ENCODE measurements at places on chromosomes 7 and 10.

- DNase-seq: no peak
These were observed 70.3 kb downstream of the PON1 start for GRCh38 chr7:95253986-95254385.

- no peak for DNase-seq
These were observed 42.7 kb upstream of the CHST3 start for GRCh38 chr10:71921324-71922027.

DNA sequence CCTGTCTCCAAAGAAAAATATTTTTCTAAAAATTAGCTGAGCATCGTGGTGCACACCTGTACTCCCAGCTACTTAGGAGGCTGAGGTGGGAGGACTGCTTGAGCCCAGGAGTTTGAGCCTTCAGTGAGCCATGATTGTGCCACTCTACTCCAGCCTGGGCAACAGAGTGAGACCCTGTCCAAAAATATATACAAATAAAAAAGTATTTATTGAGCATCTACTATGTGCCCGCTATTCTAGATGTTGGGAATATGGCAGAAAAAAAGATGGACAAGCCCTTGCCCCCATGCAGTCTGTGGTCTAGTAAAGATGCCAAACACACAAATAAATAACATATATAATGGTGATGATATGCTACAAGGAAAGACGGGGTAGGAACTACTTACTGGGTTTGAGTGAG, 4.3 kb upstream of the STX1A start:
- DNase-seq: no peak

- DNase-seq: peak; percentile 28
These were observed 755 bp downstream of the FAM171A1 start for GRCh38 chr10:15370212-15370855.

DNA sequence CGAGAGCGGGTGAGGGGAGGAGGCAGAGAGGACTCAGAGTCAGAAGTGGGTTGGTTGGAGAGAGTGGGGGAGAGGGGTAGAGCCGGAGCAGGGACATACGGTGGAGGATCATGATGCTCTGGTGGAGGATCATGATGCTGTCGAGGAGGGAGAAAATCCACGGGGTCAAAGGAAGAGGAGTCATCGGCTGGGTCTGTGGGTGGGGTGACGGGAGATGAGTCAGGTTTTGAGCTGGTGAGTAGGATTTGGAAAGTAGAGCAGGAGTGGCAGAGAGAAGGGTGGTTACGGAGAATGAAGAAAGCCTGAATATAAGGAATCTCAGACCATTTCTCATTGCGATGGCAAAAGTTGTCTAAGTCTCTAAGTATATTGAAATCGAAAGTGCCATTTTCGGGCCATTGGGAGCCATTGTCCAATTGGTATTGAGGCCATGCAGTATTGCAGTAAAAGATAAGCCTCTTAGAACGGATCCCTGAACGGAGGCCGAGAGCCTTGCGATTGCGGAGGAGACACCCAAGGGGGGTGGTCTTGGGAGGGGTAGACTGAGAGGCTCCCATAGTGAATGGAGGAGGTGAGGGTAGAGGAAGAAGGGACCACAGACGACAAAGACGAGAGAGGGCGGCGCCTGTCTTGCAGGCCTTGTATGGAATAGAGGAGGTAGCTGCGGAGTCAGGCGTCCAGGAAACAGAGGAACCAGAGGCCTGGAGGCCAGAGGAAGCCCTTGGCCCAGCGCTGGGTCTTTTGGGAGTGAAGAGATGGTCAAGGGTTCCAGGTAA, 23.8 kb downstream of the SCIN start:
- no peak for DNase-seq

- DNase-seq: peak; percentile 79
These were observed 77.8 kb downstream of the ATAD1 start for GRCh38 chr10:87740254-87740655.

Measured in fibroblast of skin of abdomen (primary cell).